CD4-positive, alpha-beta T cell (primary cell): ENCODE measurements at places on chromosomes 2 and 18. TPM values are rescaled to one million over a fixed set of nuclear protein-coding genes. Genes with fewer than 3 reads are reported as not detected.

Gene ZNF385B
- not detected for total RNA-seq

Gene STARD6
- not detected for total RNA-seq

Gene UGT1A1
- not detected for total RNA-seq

Gene VAMP5
- 17.0 TPM for total RNA-seq

Gene ANKRD29
- total RNA-seq: 0.58 TPM

Gene AGXT
- not detected for total RNA-seq

Gene GCC2
- 134 TPM for total RNA-seq

Gene DHRS9
- not detected for total RNA-seq

Gene HOXD8
- total RNA-seq: not detected

- no peak for DNase-seq
Observed at GRCh38 chr2:181877181-181877664, 14.3 kb upstream of the ITPRID2 start.

- DNase-seq: no peak
Observed at GRCh38 chr2:236403125-236403524, 138.9 kb upstream of the ASB18 start.

DNA sequence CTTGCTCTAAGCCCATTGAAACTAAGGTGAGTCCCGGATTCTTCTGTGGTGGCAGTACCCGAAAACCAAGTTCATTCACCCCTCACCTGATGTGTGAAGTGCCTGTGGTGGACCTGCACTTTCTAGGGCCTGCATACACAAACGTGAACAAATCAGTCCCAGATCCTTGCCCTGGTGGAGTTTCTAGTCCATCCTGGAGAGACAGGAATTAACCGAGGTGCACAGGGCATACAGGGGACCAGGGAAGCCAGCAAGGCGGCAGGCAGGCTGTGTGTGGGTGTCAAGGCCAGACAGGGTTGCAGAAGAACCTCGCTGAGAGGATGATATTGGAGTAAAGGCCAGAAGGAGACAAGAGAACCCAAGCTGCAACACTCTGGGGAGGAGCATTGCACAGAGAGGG lies 106.1 kb downstream of the SMIM21 start:
- no peak for DNase-seq

- peak; percentile 12 for DNase-seq
Observed at GRCh38 chr2:201680743-201681142, 17.7 kb downstream of the MPP4 start.

GRCh38 chr2:75920859-75921551 lies 210.3 kb upstream of the GCFC2 start:
- DNase-seq: no peak

- DNase-seq: no peak
Observed at GRCh38 chr2:100405403-100406119, 11.9 kb downstream of the CHST10 start.

DNA sequence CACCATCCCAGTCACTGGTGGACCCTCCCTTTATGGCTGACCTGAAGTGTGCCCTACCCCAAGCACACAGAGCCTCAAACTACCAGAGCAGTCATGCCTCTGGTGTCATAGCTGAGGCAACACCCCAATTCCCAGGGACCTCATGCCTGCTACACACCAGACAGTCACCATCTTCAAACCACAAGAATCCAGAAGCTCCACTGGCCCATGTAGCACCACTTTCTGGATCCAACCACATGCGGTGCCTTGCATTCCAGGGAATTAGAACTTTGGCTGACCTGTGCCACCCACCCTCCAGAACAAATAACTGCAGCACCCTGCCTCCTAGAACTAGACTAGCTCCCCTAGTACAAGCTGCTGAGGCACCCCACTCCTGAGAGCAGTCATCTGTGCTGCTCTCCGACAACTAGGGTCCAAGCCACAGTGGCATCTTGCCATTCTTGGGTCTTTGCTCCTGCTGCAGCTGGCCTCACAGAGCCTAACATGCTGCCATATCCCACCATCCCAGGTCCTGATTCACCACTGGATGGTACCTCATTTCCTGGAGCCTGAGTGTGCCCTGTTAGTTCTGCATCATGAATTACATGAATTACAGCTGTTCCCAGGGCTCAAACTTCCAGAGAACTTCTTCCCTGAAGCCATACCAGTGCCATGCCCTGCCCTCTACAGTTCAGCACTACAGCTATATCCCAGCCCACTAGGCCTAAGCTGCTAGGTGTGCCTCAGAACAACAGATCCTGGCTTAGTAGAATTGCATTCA lies 243.8 kb upstream of the CHST9 start:
- DNase-seq: no peak

- no peak for DNase-seq
Observed at GRCh38 chr2:172358691-172359556, 68.5 kb upstream of the ITGA6 start.

GRCh38 chr2:7502336-7502735 lies 585.1 kb downstream of the RNF144A start:
- DNase-seq: no peak

- no peak for DNase-seq
Observed at GRCh38 chr2:36812196-36812595, 115.7 kb downstream of the VIT start.

GRCh38 chr18:79483971-79484491 lies 88.3 kb downstream of the NFATC1 start:
- no peak for DNase-seq

GRCh38 chr2:40716879-40717278 lies 265.0 kb upstream of the SLC8A1 start:
- DNase-seq: no peak

GRCh38 chr18:43587538-43588153 lies 310.4 kb upstream of the SYT4 start:
- DNase-seq: no peak
